ENCODE measurements at places on chromosomes 11 and 22.

DNA sequence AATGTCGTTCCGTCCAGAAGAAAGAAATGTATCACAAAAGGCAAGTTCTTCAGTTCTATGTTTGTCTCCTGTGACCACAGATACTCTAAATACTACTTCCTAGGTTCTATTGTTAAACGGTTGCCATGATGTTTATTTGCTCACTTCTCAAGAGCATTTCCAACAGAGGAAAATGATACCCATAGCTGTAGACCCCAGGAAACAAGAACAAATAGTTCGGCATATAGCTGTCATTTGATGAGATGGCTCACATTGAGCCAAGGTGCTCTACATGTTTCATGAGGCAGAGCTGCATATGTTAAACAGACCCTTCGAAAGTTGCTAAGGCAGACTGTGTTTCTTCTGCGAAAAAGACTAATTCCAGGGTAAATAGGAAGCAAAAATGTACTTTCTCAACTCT is 15.4 kb upstream of the ANGPTL5 start:
- no peak for DNase-seq

GRCh38 chr22:28989912-28990311 is 71.7 kb downstream of the C22orf31 start:
- DNase-seq = no peak

DNA sequence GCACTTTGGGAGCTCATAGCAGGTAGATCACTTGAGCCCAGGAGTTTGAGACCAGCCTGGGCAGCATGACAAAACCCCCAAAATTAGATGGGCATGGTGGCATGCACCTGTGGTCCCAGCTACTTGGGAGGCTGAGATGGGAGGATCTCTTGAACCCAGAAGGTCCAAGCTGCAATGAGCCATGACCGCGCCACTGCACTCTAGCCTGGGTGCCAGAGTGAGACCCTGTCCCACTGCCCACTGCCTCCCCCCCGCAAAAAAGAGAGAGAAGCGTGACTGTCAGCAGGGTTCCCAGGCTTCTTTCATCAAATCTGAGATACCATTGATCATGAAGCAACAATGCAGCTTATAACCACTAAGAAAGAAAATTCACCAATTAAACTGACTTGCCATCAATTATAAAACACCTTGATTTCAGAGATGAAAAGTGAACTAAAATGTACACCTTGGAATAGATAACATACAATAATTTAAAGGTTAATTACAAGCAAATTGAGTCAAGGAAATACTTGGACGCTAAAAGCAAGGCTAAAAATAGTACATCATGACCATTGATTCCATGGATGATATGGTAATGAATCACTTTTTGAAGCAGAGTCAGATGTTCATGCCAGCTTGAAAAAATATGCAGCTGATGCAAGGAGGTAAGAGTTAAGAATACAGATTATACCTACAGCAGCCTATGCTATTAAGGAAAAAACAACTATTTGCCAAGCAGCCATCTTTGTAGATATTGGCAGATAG is 90.8 kb upstream of the ALKBH3 start:
- no peak for DNase-seq

- no peak for DNase-seq
Measured at GRCh38 chr11:86089659-86090058, 20.8 kb upstream of the PICALM start.

DNA sequence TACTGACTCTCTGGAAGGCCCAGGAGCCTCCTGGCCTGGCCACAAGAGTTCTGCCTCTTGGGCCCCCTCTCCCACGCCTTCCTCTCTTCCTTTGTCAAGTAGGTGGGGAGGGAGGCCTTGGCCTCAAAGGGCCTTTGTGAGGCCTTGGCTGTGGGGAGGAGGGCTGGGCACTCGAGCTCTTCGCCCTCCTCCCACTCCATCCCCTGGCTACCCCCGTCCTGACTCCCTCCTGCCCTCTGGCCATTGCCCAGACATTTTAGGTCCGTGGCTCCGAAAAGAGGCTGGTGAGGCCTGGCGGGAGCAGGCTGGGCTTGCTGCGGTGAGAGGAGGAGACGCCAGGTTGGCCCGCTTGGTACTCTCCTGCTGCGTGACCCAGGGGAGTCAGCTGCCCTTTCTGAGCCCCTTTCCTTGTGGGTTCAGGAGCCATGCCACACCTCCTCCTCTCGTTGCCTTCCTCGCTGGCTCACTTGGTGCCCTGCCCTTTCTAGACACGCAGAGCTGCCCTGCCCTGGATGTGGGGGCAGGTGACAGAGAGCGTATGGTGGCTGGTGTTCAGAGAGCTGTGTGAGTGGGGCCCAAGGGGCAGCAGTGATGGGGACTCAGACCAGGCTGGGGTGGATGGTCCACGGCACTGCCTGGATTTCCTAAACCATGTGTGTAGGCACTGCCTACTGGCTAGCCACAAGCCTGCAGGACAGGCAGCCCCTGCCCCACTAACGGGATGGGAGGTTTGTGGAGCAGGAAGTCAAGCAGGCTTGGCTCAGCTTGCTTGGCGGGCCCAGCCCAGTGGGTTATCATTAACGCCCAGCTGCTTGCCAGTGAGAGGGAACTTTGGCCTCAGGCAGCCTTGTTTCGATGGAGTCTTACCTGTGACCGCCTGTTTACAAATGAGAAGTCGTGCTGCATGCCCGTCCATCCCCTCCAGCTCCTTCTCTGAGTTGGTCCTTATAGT is 15.8 kb upstream of the OMP start:
- peak; percentile 54 for DNase-seq

DNA sequence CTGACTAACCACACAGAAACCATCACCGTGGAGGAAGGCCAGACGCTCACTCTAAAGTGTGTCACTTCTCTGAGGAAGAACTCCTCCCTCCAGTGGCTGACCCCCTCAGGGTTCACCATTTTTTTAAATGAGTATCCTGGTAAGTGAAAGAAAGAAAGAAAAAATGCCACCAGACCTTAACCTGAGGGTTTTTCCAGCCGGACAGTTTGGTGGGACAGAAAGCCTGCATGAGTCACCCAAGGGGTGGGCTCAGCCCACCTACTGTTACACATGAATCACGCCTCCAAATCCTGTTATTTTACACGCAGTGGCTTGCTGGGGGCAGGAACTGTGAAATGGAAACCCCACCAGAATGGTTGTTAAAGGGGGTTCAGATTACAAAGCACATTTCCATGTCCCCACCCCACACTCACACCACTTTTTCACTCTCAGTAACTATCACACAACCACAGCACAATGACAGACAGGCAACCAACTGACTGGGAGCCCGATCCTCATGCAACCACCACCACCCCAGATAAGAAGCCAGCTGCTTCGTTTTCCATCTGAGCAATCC is 11.9 kb downstream of the CRTAM start:
- peak; percentile 63 for DNase-seq

GRCh38 chr11:83092488-83093384 is 21.0 kb upstream of the RAB30 start:
- no peak for DNase-seq

DNA sequence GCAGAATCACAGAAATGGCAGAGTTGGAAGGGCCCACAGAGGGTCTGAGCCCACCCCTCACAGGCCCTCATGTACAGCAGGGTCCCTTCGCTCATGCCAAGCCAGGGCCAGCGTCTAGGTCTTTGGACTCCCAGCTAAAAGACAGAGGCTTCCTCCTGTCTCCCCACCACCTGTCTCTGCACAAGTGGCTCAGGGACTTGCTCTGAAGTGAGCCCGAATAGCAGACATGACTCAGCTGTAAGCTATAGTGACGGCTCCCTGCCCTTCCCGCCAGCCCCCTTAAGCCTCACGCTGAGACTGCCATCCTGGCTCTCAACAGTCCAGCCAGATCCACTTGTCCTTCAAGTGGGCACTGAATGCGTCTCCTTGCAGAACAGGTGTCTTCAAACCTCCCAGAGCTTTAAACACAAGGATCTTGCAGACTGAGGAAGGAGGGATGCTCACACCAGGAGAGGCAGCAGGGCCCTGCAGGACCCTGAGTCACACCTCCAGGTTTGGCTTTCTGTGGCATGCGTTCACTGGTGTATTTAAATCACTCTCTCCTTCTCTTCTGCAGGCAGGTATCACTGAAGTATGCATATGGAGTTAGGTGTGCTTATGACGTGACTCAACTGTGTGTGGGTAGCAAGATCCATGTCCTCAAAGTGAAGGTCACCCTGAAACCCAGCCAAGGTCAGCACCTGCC is 154.9 kb downstream of the CACNA1I start:
- DNase-seq = peak; percentile 76

- no peak for DNase-seq
Measured at GRCh38 chr22:19079691-19080090, 42.5 kb downstream of the DGCR2 start.

- DNase-seq = no peak
Measured at GRCh38 chr11:102577182-102577581, 46.6 kb upstream of the MMP7 start.

GRCh38 chr11:61333550-61334433 is 764 bp downstream of the TKFC start:
- peak; percentile 43 for DNase-seq

DNA sequence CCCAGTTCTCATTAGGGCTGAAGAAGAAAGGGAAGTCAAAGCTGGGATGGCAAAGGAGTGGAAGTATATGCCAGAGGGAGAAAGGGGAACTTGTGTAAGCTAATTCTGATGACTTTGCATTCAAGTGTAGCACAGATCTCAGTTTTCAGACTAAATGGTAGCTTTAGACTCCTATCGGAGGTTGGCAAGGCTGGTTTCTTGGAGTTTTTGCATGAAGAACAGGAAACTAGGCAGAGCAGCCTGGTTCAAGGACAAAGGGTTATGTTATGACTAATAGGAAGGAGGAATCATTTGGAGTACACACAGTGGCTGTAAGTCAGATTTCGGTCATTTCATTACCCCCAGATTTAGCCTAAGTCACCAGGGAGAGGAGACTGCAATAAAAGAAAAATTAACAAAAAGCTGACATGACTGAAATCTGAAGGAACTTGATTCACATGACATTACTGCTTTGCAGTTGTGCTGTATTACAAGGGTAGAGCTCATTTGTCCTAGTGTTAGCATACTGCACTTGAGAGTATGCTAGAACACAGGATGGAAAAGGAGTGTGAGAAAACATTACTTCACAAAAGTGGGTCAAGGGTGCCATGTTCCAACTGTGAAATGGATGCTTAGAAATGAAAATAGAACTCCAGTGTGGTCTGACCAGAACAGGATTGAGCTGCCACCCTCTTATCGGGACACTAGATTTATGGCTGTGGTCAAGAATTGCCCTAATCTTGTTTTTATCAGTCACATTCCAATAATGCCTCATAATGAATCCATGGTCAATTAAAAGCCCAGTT is 23.6 kb downstream of the ADM start:
- DNase-seq = no peak

- DNase-seq = no peak
Measured at GRCh38 chr22:43470941-43471585, 59.2 kb downstream of the MPPED1 start.

DNA sequence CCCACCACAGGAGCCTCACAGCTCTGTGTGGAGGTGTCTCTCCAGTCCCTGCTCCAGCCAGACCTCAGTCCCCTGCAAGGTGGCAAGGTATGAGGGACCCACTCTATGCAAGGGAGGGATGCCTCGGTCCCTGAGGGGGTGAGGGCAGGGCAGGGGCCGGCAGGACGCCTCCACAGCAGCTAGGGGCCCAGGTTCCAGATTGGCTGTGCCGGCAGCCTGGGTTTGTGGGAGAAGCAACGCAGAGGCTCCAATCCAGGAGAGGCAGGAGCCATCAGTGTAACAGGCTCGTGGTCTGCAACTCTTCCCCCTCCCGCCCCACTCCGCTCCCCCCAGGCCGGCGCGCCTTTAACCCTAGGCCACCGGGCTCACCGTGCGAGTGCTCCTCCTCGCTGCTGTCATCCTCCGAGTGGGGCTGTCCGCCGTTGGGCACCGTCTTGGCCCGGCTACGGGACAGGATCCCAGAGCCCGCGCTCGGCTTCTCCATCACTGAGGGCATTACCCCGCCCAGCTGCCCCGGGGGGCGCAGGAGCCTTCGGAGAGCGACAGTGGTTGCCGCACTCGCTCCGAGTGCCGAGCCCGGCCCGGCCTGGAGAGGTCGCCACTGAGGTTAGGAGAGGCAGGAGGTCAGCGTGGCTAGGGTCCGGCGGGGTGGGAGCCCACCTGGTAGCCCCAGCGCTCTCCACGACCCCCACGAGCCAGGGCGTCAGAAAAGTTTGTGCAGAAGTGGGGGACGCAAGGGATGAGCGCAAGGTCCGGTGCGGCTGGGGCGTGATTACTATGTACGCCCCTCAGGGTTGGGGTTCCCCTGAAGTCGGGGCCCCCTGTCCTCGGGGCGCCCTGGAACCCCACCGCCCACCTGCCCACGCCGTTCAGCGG is 765 bp downstream of the RCOR2 start:
- DNase-seq = peak; percentile 97

DNA sequence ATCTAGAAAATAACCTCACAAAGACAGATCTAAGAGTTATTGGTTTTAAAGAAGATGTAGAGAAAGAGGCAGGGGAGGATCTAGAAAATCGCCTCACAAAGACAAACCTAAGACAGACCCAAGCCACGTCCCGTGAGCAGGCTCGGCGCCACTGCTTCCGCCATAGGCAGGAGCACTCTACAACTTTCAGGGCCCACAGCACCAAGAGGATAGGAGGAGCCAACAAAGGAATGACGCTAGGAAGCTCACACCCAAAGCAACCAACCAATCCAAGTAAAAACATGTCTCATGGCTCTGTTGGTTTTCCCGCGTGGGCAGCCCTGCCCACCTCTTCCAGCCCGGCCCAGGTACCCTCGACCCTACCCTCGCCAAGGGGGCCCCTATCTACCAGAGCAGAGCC is 4167.4 kb upstream of the OR11H1 start:
- DNase-seq = no peak

DNA sequence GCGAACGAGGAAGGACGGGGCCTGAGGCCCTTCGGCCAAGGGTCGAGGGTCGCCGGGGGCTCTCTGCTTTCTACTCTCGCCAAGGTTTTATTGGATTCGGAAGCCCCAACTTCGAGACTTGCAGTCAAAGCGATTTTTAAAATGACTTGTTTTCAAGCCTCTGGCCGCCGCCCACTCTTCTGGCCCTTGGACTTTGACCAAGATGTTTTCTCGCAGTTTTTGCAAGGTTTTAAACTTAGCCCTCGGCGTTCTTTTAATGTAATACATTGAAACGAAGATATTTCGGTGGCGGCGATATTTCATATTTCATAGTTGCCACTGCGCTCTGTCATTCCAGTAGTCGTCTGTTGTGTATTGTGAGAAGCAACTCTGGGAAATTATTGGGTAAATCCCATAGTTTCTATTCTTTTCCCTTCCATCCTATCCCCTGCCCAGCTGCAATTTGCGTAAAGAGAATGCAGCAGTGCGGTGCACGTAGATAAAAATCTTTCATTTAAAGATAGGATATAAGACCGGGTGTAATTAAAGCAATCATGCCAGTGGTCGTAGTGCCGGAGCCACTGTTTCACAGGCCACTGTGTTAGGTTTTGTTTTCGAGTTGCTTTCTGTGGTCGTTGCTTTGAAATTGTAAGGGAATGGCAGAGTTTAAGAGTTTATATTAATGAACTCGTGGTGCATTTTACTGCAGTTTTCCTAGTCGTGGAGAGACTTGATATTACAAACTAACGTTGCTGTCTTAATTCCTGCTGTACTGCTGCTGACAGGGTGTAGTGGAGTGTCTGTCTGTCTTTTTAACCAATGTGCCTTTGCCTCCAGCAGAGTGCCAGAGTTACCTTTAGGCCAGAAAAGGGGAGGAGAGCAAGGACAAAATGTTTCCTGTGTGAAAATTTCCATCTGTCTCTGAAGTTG is 702 bp downstream of the BIRC2 start:
- no peak for DNase-seq
